Activated CD4-positive, alpha-beta T cell treated with anti-CD3 and anti-CD28 coated beads, Interleukin-2, amount 50 U/mL, for 24 hours (primary cell): ENCODE measurements at places on chromosomes 6 and 20.

- no peak for DNase-seq
Observed at GRCh38 chr6:75609639-75610590, 8.2 kb downstream of the SENP6 start.

DNA sequence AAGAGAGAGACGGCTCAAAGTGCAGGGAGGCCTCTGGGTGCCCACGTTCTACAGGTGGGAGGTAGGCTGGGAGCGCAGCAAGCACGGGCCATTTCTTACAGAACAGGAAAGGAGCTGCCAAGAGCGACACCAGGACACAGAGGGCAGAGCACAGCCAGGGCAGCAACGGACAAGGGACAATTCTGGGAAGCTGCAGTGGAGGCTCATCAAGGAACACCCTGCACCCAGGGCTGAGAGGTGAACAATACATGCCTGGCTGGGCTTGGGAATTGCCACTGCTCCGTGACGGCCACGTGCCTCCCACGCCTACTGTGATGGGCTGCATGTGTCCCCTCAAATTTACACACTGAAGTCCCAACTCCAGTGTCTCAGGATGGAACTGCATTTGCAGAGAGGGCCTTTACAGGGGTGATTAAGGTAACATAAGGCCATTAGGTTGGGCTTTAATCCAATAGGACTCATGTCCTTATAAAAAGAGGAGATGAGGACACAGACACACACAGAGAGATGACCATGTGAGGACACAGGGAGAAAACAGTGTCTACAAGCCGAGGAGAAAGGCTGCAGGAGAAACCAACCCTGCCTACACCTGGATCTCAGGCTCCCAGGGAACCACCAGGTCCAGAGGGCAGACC is 13.6 kb downstream of the SERPINB6 start:
- DNase-seq: no peak

- no peak for DNase-seq
Observed at GRCh38 chr6:39173270-39173669, 56.0 kb downstream of the KCNK5 start.

GRCh38 chr6:218153-219018 is 73.9 kb upstream of the DUSP22 start:
- no peak for DNase-seq
